ENCODE measurements at places on chromosomes 16 and 17.

DNA sequence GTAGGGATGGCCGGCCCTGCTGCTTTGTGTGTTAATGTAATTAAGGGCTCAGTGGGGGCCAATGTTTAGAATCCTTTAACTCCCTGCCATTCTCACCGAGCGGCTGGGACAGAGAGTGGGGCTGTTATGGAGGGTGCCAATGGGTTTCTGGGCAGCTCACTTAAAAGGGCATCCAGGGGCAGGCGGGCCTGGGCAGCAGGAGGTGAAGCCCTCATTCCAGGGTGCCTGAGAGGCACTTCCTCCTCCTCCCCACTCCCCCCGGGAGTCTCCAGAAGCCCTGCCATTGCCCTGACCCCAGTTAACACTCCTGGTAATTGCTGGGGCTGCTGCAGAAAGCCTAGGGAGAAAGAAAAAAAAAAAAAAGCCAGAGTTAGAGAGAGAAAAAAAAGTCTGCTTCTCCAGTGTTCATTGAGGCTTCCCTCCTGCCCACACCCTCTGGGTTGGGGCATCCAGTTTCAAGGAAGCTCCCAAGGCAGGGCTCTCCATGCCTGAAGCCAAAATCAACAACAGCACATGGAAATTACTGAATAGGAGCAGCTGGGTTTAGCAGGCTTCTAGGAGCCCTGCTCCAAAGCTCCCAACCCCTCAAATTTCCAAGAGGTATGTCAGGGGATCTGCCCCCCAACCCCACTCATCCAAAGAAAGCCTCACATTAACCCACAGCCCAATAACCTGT is 28.0 kb downstream of the CUEDC1 start:
- no peak for DNase-seq

GRCh38 chr16:67531247-67531646 is 2.6 kb downstream of the RIPOR1 start:
- DNase-seq = no peak

DNA sequence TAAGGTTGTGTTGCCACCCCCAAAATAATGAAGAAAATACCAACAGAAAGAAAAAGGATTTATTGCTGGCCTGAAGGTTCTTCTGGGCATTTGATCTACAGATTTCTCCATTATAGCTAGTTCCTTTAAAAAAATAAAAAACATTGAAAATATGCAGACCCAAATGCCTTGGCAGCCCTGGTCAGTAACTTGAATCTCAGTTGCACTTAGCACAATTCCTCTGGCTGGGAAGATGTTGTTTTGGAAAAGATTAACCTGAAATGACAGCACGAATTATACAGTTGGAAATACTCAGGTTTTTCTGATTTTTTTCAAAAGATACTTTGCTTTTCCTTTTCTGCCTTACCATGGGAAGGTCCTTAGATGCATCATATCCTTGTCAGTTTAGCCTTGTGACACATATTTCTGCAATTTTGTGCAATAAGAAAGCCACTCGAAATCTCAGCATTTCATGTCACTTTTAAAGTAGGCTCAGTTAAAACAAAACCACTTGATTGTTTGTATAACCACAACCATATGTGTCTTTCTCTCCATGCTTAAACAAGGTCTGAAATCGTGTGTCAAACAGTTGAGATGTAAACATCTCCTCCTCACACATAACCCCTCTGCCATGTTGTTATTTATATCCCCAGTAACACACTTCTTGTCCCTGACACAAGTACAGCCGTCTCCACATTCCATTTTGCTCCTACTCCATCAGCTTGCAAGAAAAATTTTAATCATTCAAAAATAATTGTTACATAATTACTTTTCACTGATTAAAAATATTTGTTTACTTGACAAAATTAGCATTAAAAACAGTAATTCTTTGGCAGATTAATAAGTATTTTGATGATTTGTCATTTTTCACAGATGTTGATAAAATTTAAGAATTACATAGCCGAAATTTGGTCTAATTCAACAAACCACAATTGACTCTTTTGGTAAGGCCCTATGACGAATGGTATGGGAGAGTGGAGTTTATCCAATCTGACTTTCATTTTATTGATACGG is 61.1 kb downstream of the SIAH1 start:
- DNase-seq = no peak

DNA sequence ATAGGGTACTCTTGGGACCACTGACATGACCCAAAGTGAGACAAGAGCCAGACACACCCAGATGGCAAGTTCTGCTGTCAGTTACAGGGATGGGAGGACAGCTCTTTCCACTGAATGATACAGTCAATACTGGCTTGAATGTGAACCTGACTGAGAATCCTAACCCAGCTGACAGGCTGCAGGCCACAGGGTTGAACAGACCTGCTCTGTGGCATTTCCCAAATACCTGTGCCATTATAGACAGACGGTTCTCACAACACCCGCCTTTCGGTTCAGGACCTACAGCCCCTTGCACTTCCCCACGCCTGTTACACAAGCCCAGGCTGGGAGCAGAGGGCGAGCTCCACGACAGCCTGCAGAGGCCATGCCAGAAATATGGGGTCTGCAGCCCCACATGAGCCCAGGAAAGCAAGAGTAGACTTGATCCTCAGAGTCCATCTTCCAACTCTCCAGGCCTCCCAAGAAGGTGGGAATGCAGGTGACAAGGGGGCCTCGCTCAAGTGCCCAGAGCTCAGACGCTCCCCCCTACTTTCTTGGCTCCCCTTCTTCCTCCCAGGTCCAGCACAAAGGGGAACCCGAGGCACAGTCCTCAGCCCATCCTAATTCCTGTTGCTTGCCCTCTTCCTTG is 314.3 kb downstream of the SOX9 start:
- DNase-seq = no peak

DNA sequence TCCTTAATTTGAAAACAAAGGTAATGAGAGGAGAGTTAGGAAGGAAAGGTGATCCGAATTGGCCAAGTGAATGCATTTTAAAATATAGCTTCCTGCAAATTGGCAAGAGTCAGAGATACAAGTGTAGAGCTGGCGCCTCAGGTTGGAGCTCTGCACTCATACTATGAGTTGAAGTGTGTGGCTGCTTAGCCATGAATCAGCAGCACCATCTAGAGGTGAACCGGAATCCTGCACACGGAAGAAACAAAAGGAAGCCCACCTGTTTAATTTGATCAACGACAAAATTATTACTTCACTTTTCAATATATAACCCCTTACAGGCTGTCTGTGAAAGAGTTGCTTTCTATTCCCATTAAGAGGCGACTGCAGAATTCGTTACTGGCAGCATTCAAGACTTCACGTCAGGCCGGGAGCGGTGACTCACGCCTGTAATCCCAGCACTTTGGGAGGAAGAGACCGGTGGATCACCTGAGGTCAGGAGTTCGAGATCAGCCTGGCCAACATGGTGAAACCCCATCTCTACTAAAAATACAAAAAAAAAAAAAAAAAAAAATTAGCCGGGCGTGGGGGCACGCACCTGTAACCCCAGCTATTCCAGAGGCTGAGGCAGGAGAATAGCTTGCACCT is 1253.7 kb upstream of the CDH8 start:
- no peak for DNase-seq

DNA sequence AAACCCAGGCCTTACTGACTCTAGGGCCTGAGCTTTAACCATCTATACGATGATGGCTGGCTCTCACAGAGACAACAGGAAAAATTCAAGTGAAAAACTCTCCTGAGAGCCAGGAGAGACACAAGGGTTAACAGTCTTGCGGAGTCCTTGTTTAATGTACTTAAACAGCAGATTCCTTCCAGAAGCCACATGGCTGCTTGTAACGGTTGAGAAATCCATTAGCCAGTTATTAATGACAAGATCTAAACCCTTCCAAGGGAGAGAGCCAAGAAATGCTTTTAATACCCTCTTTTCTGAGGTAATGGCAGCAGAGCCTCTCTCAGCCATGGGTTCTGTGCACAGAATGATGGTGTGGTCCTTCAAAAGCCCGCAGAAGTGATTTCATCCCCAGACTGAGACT is 5.2 kb upstream of the ALDOA start:
- no peak for DNase-seq

DNA sequence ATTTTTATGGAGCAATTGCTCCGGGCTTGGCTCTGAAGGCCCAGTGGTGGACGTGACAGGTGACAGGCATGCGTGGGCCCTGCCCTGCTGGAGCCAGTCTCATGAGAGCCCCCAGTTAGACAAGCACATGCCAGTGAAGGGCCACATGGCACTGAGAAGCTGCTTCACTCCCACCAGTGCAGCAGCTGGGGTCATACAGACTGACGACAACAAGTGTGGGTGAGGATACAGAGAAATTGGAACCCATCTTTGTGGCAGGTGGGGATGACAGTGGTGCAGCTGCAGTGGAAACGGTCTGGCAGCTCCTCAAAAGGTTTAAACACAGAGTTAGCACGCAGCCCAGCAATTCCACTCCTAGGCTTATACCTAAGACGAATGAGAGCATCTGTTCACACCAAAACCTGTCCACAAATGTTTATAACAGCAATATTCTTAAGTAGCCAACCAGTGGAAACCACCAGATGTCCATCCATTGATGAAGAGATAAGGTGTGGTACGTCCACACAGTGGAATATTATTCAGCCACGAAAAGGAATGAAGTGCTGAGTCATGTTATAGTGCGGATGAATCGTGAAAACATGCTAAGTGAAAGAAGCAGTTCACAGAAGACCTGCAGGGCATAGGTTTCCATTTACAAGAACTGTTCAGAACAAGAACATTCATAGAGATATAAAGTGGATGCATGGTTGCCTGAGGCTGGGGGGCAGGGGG is 12.5 kb upstream of the CIBAR2 start:
- DNase-seq = no peak

- DNase-seq = no peak
These were observed 1.1 kb downstream of the IFT20 start for GRCh38 chr17:28334171-28334570.

DNA sequence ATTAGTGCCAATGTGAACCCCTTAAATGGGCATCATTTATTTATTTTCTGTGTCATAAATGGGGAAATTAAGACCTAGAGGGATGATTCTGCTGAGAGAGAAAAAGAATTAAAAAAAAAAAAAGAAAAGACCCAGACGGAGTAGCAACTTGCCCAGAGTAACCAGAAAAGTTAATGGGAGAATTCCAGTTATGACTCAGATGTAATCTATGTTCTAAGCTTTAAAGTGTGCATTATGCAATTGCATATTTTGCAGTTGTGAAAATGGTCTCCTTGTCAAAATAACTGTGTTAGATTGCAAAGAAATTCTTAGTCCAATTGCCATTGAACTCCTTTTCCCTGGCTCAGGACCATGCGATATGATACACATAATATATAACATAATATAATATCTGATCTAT is 38.6 kb upstream of the TBX2 start:
- no peak for DNase-seq

DNA sequence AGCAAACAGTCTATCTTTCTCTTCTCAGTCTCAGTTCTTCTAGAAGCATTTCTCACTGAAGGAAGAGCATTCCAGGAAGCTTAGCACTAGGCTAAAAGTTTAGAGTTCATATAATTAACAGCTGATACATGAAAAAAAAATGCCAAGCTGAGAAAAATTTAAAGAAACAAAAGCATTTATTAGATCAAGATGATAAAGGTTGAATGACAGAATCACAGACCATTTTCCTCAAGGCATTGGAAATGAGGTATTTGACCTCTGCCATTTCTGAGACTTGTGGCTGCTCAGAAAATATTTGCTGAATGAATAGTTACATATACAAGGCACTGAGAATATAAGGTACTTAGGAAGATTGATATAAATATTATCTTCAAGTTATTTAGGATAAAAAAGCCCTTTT is 901.6 kb upstream of the GOT2 start:
- DNase-seq = no peak

DNA sequence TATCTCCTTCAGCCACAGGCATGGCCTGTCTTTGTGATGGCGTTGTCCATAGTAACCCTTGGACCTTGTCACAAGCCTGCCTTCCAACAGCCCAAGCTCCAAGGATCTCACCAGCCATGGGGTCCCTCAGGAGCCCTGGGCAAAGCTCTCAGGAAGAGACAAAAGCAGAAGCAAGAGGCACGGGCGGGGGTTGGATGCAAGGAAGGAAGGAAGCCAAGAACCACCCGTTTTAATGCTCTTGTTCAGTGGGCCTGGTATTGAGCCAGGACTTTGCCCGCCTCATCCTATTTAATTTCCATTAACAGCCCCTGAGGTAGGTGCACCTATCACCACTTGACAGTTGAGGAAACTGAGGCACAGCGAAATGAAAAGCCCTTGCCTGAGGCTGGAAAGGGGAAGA is 32.3 kb upstream of the GOSR2 start:
- DNase-seq = no peak

- peak; percentile 99 for DNase-seq
These were observed 25.5 kb upstream of the ALKBH5 start for GRCh38 chr17:18158022-18158600.

DNA sequence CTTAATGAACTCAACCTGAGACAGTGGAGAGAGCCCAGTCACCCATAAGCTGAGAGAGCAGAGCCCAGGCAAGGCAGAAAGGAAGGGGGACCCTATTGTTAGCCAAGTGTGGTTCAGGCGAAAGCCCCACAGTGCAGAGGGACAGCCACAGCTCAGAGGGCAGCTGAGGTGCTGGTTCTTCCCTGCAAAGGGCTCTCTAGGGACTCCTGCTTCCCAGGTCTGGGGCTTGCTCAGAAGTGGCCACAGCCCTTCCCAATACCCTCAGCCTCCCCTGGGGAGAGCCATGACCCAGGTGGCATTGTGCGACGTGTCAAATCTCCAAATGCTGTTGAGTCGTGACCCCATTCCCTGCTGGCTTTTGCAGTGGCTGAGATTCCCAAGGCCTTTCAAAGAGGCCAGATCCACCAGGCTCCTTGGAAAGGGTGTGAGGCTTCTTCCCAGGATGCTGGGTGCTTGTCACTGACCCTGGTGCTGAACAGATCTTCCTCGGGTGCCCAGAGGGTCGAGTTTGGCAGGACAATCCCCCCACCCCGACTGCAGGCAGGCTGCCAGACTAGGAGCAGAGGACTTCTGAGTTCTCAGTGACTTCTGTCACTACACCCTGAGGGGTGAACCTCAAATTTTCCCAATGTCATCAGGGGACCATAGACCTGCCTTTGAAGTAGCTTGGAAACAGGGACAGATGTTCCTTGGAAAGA is 2.5 kb upstream of the CCL17 start:
- DNase-seq = no peak

DNA sequence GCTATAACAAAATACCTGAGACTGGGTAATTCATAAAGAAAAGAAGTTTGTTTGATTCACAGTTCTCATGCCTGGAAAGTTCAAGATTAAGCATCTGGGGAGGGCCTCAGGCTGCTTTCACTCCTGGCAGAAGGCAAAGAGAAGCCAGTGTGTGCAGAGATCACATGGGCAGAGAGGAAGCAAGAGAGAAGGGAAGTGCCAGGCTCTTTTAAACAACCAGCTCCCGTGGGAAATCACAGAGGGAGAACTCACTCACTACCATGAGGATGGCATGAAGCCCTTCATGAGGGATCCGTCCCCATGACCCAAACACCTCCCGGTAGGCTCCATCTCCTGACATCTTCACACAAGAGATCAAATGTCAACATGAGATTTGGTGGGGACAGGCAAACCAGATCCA is 501.6 kb downstream of the MAF start:
- no peak for DNase-seq

All from sciatic nerve (tissue), 2 donors.